CD8-positive, alpha-beta T cell (primary cell): ENCODE measurements at places on chromosomes 12 and 14.

DNA sequence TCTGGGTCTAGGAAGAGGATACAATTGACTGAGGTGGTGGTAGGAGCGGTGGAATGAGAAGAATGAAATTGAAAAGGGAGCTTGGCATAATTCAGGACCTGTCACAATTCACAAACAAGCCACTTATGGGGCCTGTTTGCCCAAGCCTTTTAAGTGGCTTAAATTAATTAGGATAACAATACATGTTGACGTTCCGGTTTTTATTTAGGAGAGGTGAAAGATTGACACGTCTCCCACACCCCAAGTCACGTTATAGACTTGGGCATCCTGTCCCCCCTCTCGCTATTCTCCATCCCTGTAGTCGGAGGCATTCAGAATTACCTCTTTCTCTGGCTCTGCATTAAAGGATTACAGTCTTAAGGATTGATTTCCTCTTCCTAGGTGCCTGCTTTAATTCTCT lies 954 bp upstream of the CALCOCO1 start:
- no peak for DNase-seq

DNA sequence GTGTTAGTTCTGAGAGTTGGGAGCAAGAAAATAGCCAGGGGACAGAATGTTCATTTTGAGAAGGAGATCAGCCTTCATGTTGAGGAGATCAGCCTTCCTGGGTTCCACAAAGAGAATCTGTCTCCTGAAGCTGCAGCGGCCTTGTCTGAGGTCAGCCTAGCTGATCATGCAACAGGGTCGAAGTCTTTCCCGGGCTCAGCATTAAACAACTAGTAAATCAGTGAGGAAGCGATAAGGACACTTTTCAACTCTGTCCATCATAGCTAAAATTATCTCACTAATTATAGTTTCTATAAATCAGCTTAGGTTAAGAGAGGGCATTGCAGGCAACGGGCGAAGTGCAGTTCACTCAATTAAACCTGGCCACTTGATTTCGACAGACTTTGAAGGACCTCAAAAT lies 7.5 kb downstream of the GSC start:
- no peak for DNase-seq

GRCh38 chr14:104181761-104182530 lies 43.6 kb downstream of the KIF26A start:
- DNase-seq: no peak

- no peak for DNase-seq
These were observed 515.6 kb downstream of the FOXG1 start for GRCh38 chr14:29282169-29282568.

GRCh38 chr12:63400718-63401117 lies 249.7 kb upstream of the AVPR1A start:
- DNase-seq: no peak

DNA sequence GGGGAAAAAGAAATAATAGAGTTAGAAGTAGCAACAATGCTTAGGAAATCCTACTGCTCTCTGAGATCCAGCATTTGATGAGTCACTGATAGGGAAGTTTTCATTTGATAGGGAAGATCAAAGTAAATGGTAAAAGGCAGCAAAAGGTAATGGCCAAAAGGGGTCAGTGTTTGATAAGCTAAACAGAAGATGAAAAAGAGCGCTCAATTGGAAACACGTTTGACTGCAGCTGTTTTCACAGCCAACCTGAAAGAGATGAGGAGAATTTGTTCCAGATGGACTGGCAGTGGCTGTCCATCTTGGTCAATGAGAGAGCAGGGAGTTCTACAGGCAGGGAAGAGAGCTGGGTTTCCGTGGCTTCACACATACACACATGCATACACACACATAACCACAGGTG lies 264.2 kb downstream of the TMEM132C start:
- no peak for DNase-seq

GRCh38 chr14:57834001-57834598 lies 31.8 kb downstream of the SLC35F4 start:
- no peak for DNase-seq

DNA sequence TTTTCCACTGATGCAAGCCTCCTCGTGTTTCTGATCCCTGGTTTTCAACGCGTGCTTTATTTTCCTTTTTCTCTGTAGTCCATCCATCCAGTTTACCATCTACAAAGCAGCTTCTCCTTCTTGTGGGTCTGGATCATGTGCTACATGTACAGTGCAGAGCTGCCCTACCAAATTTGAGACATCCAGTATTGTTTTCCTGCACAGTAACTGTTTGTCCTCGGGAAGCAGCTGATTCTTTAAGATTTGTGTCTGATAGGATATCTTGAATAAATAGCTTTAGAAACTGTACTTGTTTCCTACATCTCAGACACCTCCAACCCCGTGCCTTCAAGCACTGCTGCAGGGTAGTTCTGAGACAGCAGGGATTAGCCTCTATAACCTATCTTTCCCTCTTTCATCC lies 368.1 kb upstream of the FAR2 start:
- DNase-seq: no peak

GRCh38 chr14:94473666-94474410 lies 2.2 kb downstream of the SERPINA9 start:
- DNase-seq: no peak

DNA sequence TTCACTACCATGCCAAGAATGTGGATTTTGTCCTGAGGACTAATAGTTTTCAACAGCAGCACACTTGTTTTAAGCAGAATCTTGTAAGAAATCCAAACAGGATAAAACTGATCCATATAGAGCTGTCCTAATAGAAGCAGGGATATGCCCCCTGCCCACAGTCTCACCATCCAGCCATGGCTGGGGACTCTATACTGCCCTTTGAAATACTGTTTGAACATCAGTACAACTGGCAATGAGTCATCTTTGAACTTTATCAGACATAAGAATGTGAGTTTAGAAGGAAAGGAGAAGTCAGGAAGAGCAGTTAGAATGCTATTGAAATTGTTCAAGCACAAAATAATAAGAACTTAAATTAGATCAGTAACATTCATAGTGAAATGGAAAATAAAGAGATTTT lies 3.8 kb upstream of the C12orf42 start:
- no peak for DNase-seq

DNA sequence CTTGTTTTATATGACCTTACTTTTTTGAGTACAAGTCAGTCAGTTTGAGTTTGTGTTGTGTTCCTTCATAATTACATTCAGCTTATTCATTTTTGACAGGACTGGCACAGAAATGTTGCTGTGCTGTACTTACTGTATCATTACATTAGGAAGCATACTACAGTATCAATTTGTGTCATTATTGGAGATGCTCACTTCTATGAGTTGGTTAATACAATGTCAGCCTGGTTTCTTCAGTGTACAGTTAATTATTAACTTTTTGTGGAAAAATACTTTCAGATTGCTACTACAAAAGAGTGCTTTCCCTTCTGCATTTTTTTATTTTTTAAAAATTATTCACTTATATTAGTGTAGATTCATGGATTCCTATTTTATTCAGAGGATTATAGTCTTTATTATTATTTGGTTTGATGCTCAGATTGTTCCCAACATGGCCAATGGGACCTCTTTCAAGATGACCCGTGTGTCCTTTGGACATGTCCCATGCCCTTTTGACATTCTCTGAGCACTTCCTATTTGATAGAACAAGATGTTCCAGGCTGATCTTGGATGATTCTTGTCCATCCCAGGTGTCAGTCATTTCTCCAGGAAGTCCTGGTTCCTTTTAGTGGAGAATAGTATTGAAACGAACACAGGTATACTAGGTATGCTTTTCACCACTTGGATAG lies 66.6 kb downstream of the MON2 start:
- no peak for DNase-seq

- no peak for DNase-seq
These were observed 192.5 kb upstream of the PWP1 start for GRCh38 chr12:107493135-107493494.

DNA sequence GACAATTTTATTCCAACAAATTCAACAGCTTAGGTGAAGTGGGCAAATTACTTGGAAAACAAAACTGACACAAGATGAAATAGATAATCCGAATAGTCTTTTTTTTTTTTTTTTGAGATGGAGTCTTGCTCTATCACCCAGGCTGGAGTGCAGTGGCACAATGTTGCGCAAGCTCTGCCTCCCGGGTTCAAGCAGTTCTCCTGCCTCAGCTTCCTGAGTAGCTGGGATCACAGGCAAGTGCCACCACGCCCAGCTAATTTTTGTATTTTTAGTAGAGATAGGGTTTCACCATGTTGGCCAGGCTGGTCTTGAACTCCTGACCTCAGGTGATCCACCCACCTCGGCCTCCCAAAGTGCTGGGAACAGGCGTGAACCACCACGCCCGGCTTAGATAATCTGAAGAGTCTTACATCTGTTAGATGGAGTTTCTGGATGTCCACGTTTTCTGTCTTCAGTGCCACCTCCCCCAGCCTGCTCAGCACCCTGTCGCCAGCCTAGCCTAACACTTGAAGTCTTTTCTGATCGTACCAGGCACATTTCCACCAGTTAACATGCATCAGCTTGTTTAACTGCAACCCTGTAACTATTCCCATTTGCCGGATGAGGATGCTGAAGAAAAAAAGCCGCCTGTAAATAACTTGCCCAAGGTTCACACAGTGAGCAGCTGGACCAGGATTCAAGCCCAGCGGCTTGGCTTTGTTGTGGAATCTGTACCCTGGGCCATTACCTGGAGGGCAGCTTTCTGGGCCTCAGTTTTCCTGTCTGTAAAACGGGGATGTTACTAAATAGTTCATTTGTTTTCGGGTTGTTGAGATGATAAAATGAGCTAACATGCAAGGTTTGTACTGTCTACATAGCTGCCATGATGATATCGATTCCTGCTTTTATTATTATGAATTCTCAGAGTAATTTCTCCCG lies 26.4 kb downstream of the FBRSL1 start:
- DNase-seq: no peak

GRCh38 chr12:123957196-123957595 lies 15.4 kb downstream of the CCDC92 start:
- DNase-seq: no peak
